AG09309 (cell line): ENCODE measurements at places on chromosomes 16 and 17.

DNA sequence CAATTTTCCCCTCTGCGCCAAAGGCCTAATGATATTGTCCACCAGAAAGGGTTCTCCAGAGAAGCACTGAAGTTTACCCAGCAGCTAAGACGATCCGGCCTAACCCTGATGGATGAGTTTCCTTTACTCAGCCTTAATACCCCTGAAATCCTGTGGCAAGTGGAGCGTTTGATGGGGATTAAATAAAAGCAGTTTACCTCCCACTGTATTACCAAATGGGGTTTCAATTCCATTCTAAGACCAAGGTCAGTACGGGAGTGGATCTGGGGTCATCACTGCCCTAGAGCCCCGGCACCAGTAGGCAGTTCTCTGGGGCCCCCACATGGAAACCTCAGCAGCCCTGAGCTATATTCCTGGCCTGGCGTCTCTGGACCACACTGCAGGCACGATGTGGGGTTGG lies 97.1 kb upstream of the NOL11 start:
- no peak for DNase-seq

- DNase-seq = no peak
Measured at GRCh38 chr16:49746545-49746944, 109.4 kb downstream of the ZNF423 start.

- peak; percentile 95 for DNase-seq
Measured at GRCh38 chr16:84832488-84833143, 12.8 kb downstream of the CRISPLD2 start.

GRCh38 chr17:67466251-67466796 lies 89.2 kb downstream of the PITPNC1 start:
- no peak for DNase-seq

DNA sequence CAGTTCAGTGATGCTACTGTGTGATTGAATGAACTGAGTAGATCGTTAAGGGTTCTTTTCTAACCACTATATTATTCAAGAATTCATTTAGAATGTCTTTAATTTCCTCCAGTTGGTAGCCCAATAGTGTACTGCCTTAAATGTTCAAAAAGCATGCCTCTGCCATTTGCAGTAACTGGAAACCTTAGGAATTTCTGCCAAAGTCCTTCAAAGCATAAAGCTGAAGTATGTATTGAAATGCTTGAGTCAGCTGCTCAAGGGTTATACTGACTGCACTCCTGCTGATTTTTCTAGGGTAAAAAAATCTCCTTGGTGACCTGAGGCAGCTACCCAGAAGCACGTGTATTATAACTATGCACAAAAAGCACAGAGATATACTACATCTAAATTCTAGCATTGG lies 56.5 kb downstream of the SNTB2 start:
- DNase-seq = no peak

- no peak for DNase-seq
Measured at GRCh38 chr17:2155573-2155972, 100.7 kb downstream of the HIC1 start.

GRCh38 chr17:6105649-6106007 lies 35.4 kb downstream of the WSCD1 start:
- no peak for DNase-seq

- DNase-seq = peak; percentile 35
Measured at GRCh38 chr17:58224315-58224714, 5.3 kb upstream of the MKS1 start.

DNA sequence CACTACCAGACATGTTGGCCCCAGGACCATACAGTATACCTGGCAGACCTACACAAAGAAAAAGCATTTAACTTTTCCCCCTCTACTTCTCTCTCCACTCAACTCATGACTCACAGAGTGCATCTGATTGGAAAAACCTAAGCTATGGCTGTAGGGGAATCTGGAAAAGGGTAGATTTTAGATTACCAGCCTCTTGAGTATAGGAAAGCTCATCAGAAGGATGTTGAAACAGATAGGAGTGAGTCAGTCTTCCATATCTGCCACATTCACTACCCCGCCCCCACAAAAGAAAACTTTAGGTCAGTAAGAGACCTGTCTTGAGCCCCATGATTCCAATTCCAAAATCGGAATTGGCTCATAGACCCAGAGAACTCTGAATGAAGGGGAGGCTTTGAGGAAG lies 12.3 kb downstream of the KRT9 start:
- no peak for DNase-seq

GRCh38 chr16:68528233-68528632 lies 10.9 kb upstream of the ZFP90 start:
- no peak for DNase-seq

DNA sequence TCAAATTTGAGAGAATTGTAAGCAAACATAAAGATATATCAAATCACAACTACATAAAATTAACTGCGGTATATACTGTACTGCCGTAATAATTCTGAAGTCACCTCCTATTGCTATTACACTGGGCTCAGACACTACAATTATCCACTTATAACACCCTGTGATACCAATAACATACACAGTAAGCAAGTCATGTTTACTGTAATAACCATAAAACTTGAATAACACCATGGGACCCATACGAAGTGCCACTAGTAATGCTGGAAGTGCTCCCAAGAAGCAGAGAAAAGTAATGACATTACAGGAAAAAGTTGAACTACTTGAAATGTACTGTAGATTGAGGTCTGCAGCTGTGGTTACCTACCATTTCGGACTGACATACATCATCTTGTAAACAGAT lies 24.0 kb downstream of the CMC2 start:
- no peak for DNase-seq

- DNase-seq = no peak
Measured at GRCh38 chr17:30241051-30241450, 5.6 kb upstream of the SLC6A4 start.

DNA sequence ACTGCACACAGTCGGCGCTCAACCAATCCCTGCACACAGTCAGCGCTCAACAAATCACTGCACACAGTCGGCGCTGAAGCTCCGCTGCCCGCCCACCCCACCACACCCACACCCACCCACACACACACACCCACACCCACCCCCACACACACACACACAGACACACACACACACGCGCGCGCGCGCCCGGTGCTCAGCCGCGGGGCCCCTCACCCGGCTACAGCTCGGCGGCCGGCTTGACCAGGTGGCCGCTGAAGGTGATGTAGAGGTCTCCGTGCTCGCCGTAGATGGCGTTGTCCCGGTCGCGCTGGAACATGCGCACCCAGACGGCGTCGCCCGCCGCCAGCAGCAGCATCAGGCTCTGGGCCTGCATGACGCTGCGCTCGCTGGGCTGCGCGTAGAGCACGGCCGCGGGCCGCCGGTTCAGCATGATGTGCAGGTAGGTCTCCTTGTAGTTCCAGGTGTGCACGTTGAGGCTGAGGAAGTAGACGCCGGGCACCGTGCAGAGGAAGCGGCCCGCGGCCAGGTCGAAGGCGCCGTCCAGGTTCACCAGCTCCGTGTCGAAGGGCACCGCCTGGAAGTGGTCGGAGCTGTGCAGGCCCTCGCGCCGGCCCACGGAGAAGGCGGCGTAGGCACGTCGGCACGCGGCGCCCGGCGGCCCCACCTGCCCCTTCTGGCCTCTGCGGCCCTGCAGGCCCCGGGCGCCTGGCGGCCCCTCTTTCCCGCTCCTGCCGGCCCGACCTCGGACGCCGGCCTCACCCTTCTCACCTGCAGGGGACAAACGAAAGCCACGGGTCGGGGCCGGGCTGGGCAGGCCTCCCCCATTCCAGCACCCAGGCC lies 2.5 kb downstream of the C1QTNF8 start:
- DNase-seq = no peak

DNA sequence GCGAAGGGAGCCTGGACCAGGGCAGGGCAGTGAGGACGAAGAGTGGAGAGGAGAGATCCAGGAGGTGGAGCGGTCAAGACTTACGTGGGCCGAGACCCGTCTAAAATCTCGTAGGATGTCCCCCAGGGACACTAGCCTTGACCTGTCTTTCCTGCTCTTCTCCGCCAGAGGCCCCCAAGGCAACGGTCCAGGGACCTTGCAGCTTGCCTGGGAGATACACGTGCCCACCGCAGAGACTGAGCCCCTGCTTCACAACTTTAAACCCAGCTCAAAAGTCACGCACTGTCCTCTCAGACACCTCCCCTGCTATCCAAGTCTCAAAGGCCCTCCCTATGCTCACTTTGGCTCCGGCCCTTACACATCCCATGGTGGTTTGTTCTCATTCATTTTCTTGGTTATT lies 9.4 kb downstream of the TIGD7 start:
- no peak for DNase-seq

- no peak for DNase-seq
Measured at GRCh38 chr17:34639706-34640425, 60.5 kb downstream of the TMEM132E start.

GRCh38 chr16:86585821-86586611 lies 7.7 kb downstream of the FOXL1 start:
- no peak for DNase-seq

GRCh38 chr17:40425741-40426140 lies 8.0 kb upstream of the TOP2A start:
- no peak for DNase-seq

DNA sequence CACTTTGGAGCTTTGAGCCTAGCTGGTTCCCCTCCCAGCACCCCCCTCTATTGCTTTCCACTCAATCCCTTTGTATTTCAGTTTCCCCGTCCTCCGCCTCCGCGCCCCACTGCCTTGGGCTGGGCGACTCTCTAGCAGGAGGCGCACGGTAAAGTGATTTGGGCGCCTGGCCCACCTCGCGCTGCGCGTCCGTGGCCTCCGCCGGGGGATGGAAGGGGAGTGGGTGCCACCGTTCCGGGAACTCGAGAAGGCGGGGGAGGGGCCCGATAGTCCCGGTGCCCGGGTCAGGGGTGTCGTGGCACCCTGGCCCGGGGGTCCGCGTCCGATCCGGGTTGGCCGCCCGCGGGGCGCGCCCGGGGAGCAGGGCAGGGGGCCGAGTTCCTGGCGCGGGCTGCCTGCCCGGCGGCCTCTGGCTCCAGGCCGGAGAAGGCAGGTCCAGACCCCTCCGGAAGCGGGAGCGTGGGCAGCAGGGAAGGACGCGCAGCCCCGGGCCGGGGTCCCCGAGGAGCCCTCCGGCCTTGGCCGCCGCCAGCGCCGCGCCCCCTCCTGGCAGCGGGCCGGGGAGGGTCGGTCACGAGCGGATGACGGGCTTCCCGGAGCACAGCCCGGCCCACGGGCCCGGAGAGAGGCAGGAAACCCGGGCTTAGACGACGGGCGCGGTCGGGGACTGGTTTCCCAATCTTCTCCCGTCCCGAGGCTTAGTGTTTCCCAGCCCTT lies 15.8 kb downstream of the MEOX1 start:
- no peak for DNase-seq

DNA sequence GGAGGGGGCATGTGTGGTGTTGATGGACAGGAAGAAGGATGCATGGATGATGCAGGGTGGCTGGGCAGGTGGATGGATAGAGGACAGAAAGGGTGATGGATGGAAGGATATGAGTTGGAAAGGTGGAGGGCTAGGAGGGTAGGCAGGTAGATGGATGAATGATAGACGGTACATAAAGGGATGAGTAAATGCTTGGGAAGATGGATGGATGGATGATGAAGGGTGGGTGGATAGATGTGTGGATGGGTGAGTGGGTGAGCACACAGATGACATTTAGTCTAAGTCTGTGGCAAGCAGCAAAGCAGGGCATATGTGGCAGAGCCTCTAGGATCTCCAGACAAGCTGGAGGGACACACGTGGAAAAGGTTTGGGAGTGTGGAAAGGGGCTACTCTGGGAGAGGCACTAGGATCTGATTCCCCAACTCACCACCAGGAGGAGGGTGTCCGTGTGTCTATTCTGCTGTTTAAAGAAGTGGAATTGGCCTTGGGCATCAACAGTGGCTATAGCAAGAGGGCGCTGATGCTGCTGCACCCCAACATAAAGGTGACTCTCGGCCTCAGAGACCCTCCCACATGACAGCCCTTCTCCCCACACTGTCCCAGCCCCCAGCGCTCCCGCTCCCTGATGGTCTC lies 8.2 kb downstream of the PLD2 start:
- DNase-seq = no peak

DNA sequence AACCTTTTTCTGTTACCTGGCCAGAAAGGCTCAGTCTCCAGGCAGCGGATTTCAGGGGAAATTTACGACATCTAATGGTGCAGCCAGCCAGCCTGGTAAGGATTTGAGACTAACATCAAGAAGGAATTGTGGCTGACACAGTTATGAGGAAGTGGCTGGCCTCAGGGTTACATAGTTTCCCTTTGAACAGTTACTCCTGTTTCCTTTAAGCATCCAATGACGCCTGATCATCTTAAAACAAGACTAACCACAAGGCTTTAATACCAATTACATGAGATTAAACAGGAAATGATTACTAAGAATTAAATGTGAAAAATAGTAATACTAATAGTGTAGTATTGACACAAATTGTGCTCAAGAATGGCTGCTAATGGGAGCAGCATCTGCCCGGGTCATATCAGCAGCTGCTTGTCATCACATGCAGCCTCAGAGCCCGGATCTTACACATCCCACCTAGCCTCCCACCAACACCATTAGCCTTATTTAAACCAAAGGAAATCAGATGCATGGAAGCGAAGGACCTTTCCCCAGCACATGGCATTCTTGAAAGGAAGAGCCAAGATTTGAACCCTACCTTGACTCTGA lies 431.8 kb downstream of the PMP22 start:
- peak; percentile 29 for DNase-seq

- DNase-seq = no peak
Measured at GRCh38 chr17:55278173-55278961, 13.6 kb downstream of the HLF start.

- DNase-seq = no peak
Measured at GRCh38 chr17:67779098-67779672, 46.1 kb upstream of the BPTF start.

GRCh38 chr17:20284022-20284421 lies 183.3 kb downstream of the LGALS9B start:
- DNase-seq = no peak

DNA sequence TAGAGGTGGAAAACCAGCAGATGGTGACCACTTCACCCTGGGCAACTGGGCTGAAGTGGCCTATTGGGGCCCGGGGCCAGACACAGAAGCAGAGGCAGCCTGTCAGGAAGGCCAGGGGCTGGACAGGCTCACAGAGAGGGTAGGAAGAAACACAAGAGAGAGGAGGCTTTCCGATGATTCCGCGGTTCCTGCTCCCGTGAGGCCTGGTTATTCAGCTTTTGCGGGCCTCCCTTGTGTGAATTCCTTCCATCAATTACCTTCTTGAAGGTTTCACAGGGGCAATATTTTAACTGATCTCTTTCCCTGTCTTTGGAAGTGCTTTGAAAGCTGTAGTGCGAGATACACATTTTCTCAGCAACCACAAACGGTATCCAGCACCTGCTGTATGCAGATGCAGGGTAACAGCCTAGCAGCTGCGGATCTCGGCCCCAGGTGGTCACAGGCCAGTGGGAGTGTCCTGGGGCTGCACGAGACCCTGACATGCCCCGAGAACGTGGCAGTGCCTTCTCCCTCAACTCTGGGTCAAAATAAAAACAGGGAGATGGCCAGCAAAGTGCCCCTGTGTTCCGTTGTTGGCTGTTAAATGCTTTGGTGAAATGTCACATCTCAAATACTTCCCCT lies 11.6 kb upstream of the CMIP start:
- no peak for DNase-seq

GRCh38 chr17:43416998-43417890 lies 18.5 kb downstream of the ARL4D start:
- DNase-seq = no peak

DNA sequence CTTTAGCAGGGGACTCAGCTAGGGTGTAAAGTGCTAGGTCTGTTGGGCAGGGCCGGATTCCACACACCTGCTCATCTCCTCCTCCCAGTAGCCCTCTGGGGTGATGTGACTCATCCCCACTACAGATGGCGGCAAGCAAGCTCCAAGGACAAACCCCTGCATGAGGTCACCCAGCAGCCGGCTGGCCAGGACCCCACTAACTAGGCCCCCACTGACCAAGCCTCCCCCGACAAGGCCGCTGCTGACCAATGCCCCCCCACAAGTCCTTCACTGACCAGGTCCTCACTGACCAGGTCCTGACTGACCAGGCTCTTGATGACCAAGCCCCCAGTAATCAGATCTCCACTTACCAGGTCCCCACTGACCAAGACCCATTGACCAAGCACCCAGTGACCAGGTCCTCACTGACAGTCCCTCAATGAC lies 36.7 kb downstream of the TNFRSF13B start:
- DNase-seq = no peak
